Stimulated activated CD8-positive, alpha-beta memory T cell treated with anti-CD3 and anti-CD28 coated beads, Interleukin-4, amount 100 ng/mL, for 1 hour (primary cell): ENCODE measurements at places on chromosomes 6 and 20.

DNA sequence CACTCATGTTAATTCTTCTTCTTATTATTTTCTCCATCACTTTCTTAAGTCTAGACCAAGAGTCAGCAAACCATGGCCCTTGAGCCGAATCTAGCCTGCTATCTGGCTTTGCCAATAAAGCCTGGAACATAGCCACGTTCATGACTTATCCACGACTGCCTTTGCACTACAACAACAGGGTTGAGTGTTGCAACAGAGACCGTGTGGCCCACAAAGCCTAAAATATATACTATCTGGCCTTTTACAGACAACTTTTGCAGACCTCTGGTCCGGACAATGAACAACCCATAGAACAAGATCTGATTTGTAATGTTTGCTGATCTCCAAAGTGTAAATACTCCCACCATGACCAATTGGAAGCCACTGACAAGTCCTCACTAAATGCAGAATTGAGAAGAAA is 140.5 kb upstream of the CDYL start:
- DNase-seq, result no peak

DNA sequence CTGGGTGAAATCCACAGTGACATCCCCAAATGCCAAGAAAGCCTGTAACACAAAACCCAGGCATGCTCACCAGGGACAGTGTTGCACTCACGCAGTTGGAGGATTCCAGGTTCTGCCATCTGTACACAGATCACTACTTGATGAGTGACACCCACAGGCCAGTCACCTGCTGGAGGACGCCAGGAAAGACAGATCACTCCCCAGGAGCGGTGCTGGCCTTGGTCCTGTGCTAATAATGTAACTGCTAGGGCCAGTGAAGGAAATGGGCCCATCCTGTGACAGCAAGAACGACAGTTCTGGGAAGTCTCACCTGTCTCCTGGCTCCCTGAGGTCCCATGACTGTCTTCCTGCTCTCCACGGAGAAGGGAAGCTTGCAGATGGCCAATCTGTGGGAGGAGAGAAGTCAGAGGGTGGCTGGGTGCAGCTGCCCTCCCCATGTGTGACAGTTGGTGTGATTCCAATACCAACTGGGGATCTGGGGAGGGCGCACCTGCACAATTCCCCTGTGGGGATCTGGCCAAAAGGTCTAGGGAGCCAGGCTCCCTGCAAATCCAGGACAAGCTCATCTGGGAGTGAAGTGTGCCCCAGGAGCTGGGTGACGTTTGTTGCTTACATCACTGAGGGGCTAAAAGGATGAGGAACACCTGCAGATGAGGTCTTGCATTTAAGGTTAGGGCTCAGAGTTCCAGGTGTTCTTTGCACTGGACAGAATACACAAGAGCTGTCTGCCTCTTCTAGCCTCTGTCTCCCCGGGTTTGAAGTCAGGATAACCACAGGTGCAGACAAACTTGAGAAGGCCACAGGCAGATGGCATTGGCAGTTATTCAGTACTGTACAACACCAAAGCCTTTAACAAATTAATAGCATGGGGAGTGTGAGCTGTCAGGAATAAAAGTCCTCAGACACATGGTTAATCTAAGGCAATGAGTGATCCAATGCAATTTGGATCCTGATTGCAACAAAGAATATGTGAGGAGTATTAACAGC is 10.3 kb downstream of the ZNF337 start:
- no peak for DNase-seq

DNA sequence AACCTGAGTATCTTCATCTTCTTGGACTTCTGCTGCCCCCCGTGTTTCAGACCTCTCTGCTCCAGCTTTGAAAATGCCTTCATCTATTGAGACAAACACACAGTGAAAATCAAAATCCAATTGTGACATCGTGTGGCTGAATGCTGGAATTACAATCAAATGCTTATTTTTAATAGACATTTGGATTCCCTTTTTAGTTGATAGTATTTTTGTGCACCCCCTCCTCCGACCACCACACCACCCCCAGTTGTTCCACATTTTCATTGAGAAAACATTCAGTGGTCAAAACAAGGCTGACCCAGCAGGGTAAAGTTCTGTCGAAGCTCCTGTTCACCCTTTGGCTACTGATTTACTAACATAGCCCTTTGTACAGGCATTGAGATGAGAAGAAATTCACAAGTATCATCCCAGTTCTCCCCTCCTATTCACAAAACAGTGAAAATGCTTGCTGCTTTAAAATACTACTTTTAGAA is 79.0 kb downstream of the NRSN1 start:
- no peak for DNase-seq

DNA sequence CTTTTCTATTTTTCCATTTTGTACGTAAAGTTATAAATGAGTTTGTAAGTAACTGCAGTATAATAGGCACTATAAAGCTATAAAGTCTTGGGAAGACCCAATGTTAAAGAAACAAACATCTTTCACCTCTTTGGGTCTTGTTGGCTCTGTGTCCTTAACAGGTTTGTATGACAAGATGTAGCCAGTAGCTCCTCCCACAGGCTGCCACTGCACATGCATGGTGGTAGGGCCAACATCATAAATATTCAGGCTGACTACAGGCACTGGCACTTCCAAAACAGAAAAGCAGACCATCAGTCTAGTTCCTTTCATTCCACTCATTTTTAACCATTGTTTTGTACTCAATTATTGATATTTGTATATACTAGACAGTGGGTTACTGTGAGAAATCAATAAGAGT is 59.9 kb downstream of the COL12A1 start:
- DNase-seq, result no peak

DNA sequence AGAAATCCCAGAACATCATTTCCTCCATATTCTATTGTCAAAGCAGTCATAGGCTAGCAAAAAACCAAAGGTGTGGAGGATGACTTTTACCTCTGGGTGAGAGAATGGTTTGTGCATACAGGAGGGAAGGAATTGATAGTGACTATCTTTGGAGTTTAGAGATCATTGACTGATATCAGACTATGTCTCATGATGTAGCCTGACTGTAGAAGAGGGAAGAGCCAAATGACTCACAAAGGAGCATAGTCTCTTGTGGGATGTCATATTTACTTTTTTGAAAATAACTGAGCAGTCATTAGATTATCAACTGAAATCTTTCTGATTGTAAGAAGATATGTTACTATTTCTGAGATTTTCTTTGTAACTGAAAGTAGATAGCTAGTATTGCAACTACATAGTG is 158.5 kb downstream of the FLRT3 start:
- no peak for DNase-seq

- no peak for DNase-seq
Measured at GRCh38 chr6:69796073-69796641, 653 bp downstream of the LMBRD1 start.
